ENCODE measurements at places on chromosomes 1 and 21. TPM values are rescaled to one million over a fixed set of nuclear protein-coding genes. Genes with fewer than 3 reads are reported as not detected.

NPR1 gene
- polyA plus RNA-seq: 3.6 TPM

ANKRD34A gene
- polyA plus RNA-seq: 0.47 TPM

LRRC53 gene
- polyA plus RNA-seq: not detected

IL20 gene
- polyA plus RNA-seq: 0.05 TPM

ICOSLG gene
- polyA plus RNA-seq: 3.7 TPM

TSPAN1 gene
- 2.3 TPM for polyA plus RNA-seq

C8B gene
- not detected for polyA plus RNA-seq

SPATA17 gene
- 0.13 TPM for polyA plus RNA-seq

PGLYRP4 gene
- 3.3 TPM for polyA plus RNA-seq

RYR2 gene
- 1.2 TPM for polyA plus RNA-seq

AGMAT gene
- 0.16 TPM for polyA plus RNA-seq

TSSK3 gene
- polyA plus RNA-seq: 0.15 TPM

DIO1 gene
- 0.04 TPM for polyA plus RNA-seq

CFHR3 gene
- polyA plus RNA-seq: 0.02 TPM

GBP6 gene
- polyA plus RNA-seq: 442 TPM

SLC1A7 gene
- polyA plus RNA-seq: 0.05 TPM

CD5L gene
- polyA plus RNA-seq: not detected

TMEM82 gene
- not detected for polyA plus RNA-seq

SLAMF7 gene
- 4.0 TPM for polyA plus RNA-seq

DNASE2B gene
- polyA plus RNA-seq: not detected

KAZN gene
- polyA plus RNA-seq: 32.0 TPM

STUM gene
- polyA plus RNA-seq: 0.61 TPM

NBPF8 gene
- polyA plus RNA-seq: 9.4 TPM

C4BPB gene
- 0.08 TPM for polyA plus RNA-seq

SHE gene
- polyA plus RNA-seq: 2.1 TPM

MROH9 gene
- not detected for polyA plus RNA-seq

ATP1A2 gene
- 3.4 TPM for polyA plus RNA-seq

SPRR2B gene
- polyA plus RNA-seq: 10.9 TPM

PKLR gene
- 0.02 TPM for polyA plus RNA-seq

FAM131C gene
- polyA plus RNA-seq: 0.38 TPM

SPATA1 gene
- 0.48 TPM for polyA plus RNA-seq

GBP7 gene
- not detected for polyA plus RNA-seq

HTR6 gene
- polyA plus RNA-seq: not detected

HEYL gene
- 0.37 TPM for polyA plus RNA-seq

TBX15 gene
- not detected for polyA plus RNA-seq
